ENCODE measurements at places on chromosomes 12 and 14.

GRCh38 chr12:86421333-86421732, 165.1 kb upstream of the MGAT4C start:
- no peak for DNase-seq

DNA sequence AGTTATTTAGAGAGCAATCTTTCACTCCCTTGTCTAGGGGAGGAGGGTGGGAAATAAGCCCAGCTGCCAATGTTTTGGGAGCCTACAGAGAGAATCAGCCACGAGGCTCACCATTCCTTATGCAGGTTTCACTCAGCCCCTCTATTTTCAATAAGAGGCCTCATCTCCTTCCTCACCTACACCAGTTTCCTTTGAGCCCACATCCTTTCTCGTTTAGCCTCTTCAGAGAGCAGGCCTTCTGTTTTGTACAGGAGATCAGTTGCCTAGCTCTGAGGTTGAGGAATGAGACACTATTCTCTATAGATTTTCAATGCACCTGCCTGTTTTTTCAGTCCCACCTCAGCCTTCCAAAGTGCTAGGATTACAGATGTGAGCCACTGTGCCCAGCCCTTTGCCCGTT, 17.9 kb downstream of the SNAPC1 start:
- no peak for DNase-seq

DNA sequence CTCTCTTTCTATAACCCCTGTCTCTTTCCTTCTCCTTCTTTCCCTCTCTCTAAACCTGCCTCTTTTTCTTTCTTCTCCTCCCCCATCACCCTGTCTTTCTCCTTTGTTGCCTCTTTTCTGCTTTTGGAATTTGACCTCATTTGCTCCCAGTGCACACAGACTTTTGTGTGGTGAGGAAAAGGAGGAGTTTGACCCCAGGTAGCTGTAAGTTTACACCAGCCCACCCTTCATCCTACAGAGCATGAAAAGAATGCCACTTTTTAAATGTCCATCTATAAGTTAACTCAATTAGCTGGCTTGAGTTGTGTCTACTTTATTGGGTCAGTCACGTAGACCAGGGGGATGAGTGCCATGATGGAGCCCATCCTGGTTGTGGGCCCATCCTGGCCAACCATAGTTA, 146.8 kb upstream of the SLC38A2 start:
- DNase-seq, result no peak

GRCh38 chr14:89424241-89424640, 7.2 kb upstream of the FOXN3 start:
- no peak for DNase-seq

DNA sequence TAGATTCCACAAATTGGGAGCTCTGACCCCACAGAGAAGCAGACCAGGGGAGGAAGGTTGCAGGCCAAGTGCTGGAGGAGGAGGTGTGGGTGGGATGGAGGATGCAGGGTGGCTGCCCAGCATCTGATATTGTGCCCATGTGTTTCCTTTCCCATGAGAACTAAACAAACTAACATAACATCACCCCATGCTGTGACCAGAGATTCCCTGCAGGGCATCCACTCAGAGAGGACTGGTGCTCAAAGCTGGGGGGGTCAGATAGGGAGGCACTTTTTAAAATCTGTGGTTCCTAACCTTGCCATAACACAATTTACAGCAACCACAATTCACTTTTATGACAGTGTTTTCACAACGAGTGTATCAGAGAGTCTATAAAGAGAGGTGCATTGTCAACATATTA, 1277.6 kb downstream of the AACS start:
- DNase-seq, result no peak

DNA sequence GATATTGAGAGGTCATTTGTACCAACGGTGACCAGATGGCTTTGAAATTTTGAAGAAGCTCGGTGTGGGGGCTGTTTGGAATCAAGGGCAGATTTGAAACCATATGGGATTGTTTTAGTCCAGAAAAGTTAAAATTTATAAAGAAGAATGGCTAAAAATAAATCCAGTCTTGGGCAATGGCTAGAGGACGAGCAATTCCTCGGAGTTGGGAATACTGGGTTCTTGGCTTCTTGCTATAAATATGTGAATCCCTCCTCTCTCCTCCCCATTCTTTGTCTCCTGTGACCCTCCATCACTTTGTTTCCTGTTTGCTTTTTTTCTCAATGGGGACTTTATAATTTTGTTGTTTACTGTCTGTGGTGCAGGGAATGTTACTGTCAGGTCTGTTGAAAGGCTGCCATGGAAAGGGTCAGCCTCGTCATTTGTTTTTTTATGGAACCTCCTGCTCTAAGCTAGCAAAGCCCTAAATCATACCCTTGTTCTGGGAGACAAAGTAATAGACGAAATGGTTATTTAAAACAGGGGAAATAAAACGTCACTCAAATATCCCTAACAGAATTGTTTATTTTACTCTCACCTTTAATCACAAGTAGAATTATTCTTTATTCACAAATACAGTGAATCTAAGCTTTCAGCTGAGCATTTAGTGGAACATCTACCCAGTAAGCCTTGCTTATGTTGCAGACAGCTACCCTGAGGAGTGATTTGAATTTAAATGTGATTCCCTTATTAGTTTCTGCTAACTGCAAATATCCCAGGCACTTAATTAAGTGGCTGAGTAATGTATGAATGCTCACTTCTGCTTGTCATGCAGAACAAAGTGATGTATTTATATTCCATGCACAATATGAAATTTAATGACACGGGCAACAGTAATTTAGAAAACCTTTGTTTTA, 273.1 kb upstream of the NOVA1 start:
- DNase-seq, result no peak

- no peak for DNase-seq
Measured at GRCh38 chr14:51449681-51450080, 202.0 kb upstream of the FRMD6 start.

DNA sequence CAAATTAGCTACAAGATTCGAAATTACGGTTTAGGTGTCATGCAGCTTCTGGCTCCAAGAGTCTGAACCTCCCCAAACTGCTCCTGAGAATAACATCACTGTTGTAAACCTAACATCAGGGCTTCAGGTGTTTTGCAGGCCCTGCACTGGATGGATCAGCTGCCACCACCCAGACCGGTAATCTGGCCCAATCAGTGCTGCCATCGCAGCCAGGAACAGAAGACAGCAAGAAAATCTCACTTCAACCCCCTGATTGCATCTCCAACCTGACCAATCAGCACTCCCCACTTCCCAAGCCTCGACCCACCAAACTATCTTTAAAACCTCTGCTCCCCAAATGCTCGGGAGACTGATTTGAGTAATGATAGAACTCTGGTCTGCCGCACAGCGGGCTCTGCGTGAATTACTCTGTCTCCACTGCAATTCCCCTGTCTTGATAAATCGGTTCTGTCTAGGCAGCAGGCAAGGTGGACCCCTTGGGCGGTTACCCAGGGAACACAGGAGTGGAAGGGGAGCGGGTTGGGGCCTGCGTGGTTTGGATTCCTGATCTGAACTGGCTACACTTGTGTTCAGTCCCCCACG, 268.5 kb upstream of the SFSWAP start:
- DNase-seq, result no peak

- DNase-seq, result no peak
Measured at GRCh38 chr14:76337635-76338545, 38.0 kb upstream of the ESRRB start.

Measured in brain pericyte (primary cell).